ENCODE measurements at places on chromosomes 6 and 20. TPM values are rescaled to one million over a fixed set of nuclear protein-coding genes. Genes with fewer than 3 reads are reported as not detected.

The FAM209B gene
- total RNA-seq = not detected

The HLA-DRB1 gene
- 120 TPM for total RNA-seq

The EYS gene
- not detected for total RNA-seq

The STK4 gene
- 19.6 TPM for total RNA-seq

The TSHZ2 gene
- 55.0 TPM for total RNA-seq

The CTCFL gene
- 0.28 TPM for total RNA-seq

The FOXS1 gene
- 0.42 TPM for total RNA-seq

The PBOV1 gene
- total RNA-seq = not detected

The OR2H1 gene
- not detected for total RNA-seq

The C20orf202 gene
- 0.38 TPM for total RNA-seq

The TRIM15 gene
- total RNA-seq = not detected

The IMPG1 gene
- total RNA-seq = not detected

The OR2J2 gene
- not detected for total RNA-seq

The CPNE5 gene
- 6.2 TPM for total RNA-seq

The COQ3 gene
- 3.3 TPM for total RNA-seq

The PRDM13 gene
- total RNA-seq = not detected

The STAU1 gene
- 63.7 TPM for total RNA-seq

The TRDN gene
- 5.7 TPM for total RNA-seq

The RSPO3 gene
- total RNA-seq = 0.40 TPM

The ENTPD6 gene
- total RNA-seq = 73.8 TPM

The HLA-DQB2 gene
- total RNA-seq = 0.57 TPM

The TREML2 gene
- total RNA-seq = not detected

The SAMD3 gene
- 4.6 TPM for total RNA-seq

The SMPDL3A gene
- 5.8 TPM for total RNA-seq

The ME1 gene
- total RNA-seq = 14.9 TPM
